ENCODE measurements at places on chromosomes 12 and 14. TPM values are rescaled to one million over a fixed set of nuclear protein-coding genes. Genes with fewer than 3 reads are reported as not detected.

DNA sequence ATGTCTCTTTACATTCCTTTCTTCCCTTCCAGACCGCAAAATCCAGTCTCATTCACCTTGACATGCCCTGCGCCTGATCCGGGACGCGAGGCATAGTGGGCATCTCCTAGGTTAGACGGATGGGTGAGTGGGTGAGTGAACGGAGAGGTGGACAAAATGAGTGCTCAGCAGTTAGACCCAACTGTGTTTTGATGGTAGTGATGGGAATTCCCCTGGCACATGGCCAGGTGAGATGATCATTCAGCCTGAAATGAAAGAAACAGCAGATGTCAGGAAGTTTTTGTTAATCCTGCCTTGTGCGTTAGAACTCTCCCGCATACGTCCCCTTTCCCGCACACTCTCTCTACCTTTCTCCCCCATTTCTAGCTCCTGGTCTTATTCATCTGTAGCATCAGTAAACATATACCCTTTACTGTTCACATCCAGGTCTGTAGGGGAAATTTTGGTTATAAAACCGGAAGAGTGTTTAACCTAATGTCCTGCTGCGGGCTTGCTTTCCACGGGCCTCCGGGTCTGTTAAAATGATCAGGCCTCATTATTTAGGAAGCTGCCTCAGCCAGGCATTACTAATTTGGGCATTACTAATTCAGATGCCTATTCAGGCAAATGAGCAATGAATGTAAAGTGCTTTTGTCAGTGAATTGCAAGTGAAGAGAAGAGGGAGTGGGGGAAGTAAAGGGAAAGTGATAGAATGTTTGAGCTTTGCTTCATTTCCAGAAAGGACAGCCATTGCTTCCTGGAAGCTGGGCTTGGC lies 172.8 kb downstream of the ETV6 start:
- H3K36me3 ChIP-seq = peaks cover 3% of the 10 kb centered on the region
- peak; percentile 5 for DNase-seq
- peaks cover 7% of the 10 kb centered on the region for H3K4me1 ChIP-seq
- no peak overlapping the region for H3K27ac ChIP-seq
- H3K27me3 ChIP-seq = no peaks in the 10 kb centered on the region

GUCY2C gene
- not detected for total RNA-seq

DNA sequence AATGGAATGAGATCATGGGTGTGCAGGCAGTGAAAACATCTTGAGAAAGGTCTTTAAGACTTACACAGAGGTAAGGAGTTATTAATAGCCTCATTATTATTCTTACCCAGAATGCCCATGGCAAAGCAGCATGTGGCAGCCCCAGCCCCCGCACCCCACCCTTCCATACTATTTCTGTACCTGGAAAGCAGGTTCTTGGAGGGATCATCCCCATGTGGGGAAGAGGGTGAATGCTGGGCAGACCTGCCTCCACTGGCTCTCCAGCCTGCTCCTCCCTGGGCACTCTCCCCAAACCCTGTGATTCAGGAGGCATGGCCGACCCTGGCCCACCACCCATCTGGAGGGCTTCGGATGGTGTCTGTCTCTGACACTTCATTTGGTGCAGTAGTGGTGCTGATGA lies 28.3 kb downstream of the NPC2 start:
- no peaks in the 10 kb centered on the region for H3K4me1 ChIP-seq
- H3K4me3 ChIP-seq = no peak overlapping the region
- no peak overlapping the region for H3K27ac ChIP-seq
- no peaks in the 10 kb centered on the region for H3K36me3 ChIP-seq
- H3K27me3 ChIP-seq = no peaks in the 10 kb centered on the region
- no peak for DNase-seq

DNA sequence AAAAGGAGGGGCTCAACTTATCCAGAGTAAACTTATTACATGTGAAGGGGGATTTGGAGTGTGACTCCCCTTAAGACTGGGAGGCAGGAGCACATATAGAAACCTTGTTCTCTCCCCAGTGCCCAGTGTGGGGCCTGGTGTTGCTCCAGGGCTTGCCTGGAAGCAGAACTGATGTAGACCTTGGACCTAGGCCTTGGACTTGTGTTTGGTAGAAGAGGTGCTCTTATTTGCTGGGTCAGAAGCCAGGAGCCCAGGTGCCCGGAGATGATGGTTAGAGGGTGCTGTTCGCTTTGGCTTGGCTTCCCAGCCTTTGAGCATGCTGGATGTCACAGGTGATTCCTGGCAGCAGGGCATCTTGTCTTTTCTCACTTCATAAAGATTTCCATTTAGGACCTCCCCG lies 110.4 kb downstream of the SMOC1 start:
- no peaks in the 10 kb centered on the region for H3K4me1 ChIP-seq
- H3K27me3 ChIP-seq = peaks cover 10% of the 10 kb centered on the region
- no peak overlapping the region for H3K4me3 ChIP-seq
- no peaks in the 10 kb centered on the region for H3K36me3 ChIP-seq

PMEL gene
- total RNA-seq = 0.69 TPM

GRCh38 chr14:70931008-70931407 lies 23.7 kb downstream of the PCNX1 start:
- H3K4me1 ChIP-seq = peaks cover 62% of the 10 kb centered on the region
- no peaks in the 10 kb centered on the region for H3K27me3 ChIP-seq
- H3K36me3 ChIP-seq = no peaks in the 10 kb centered on the region
- no peak for DNase-seq
- no peak overlapping the region for H3K27ac ChIP-seq
- no peak overlapping the region for H3K4me3 ChIP-seq

- no peak overlapping the region for H3K4me3 ChIP-seq
- DNase-seq = no peak
- H3K4me1 ChIP-seq = no peaks in the 10 kb centered on the region
Measured at GRCh38 chr14:97806891-97807290, 1009.7 kb downstream of the VRK1 start.

- DNase-seq = no peak
- H3K36me3 ChIP-seq = no peaks in the 10 kb centered on the region
- no peak overlapping the region for H3K4me3 ChIP-seq
Measured at GRCh38 chr12:262113-262512, 523 bp downstream of the SLC6A13 start.

GRCh38 chr12:100827901-100828520 lies 33.4 kb downstream of the ANO4 start:
- H3K4me1 ChIP-seq = no peaks in the 10 kb centered on the region
- no peak for DNase-seq

SMAGP gene
- 3.4 TPM for total RNA-seq

- peak; percentile 32 for DNase-seq
- no peaks in the 10 kb centered on the region for H3K36me3 ChIP-seq
- H3K4me3 ChIP-seq = no peak overlapping the region
- no peaks in the 10 kb centered on the region for H3K27me3 ChIP-seq
Measured at GRCh38 chr14:49879646-49880204, 13.2 kb upstream of the ARF6 start.

- H3K4me1 ChIP-seq = peaks cover 21% of the 10 kb centered on the region
- H3K4me3 ChIP-seq = no peak overlapping the region
- DNase-seq = no peak
- H3K36me3 ChIP-seq = no peaks in the 10 kb centered on the region
Measured at GRCh38 chr12:2687058-2687457, 107.7 kb upstream of the FKBP4 start.

REP15 gene
- total RNA-seq = not detected

GRCh38 chr14:60893911-60894310 lies 87.0 kb downstream of the TRMT5 start:
- no peaks in the 10 kb centered on the region for H3K36me3 ChIP-seq
- no peak overlapping the region for H3K4me3 ChIP-seq
- H3K4me1 ChIP-seq = no peaks in the 10 kb centered on the region
- no peaks in the 10 kb centered on the region for H3K27me3 ChIP-seq

DNA sequence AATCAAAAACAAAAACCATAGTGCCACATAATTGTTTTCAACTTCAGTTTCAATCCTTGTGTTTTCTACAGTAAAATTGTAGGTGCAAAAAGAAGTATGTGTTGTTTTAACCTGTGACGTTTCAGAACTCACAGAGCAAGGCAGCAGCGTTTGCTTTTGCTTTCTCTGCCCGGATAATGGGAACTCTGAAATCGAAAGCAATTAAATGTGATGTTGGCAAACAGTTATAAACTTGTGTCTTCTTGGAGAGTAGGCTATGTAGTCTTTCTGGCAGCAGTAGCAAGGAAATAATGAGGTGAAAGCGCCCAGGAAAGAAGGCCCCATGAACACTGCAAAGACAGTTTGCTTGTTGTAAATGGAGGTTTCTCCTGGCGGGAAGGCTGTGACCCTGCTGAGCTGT lies 39.1 kb downstream of the FNTB start:
- H3K36me3 ChIP-seq = peaks cover 22% of the 10 kb centered on the region
- H3K27me3 ChIP-seq = no peaks in the 10 kb centered on the region
- DNase-seq = no peak
- no peak overlapping the region for H3K27ac ChIP-seq
- no peaks in the 10 kb centered on the region for H3K4me1 ChIP-seq

GRCh38 chr14:20492486-20492885 lies 12.9 kb upstream of the RNASE10 start:
- H3K36me3 ChIP-seq = no peaks in the 10 kb centered on the region
- DNase-seq = no peak
- H3K4me3 ChIP-seq = no peak overlapping the region
- H3K4me1 ChIP-seq = peaks cover 18% of the 10 kb centered on the region
- peaks cover 5% of the 10 kb centered on the region for H3K27me3 ChIP-seq
- no peak overlapping the region for H3K27ac ChIP-seq

GRCh38 chr12:24751181-24751580 lies 197.7 kb downstream of the BCAT1 start:
- no peaks in the 10 kb centered on the region for H3K4me1 ChIP-seq
- DNase-seq = no peak
- H3K4me3 ChIP-seq = no peak overlapping the region
- no peaks in the 10 kb centered on the region for H3K36me3 ChIP-seq
- no peak overlapping the region for H3K27ac ChIP-seq

- no peaks in the 10 kb centered on the region for H3K4me1 ChIP-seq
- H3K4me3 ChIP-seq = no peak overlapping the region
- no peak overlapping the region for H3K27ac ChIP-seq
- DNase-seq = no peak
Measured at GRCh38 chr12:127038152-127038551, 1228.8 kb upstream of the TMEM132C start.

CAND1 gene
- 111 TPM for total RNA-seq

- H3K27me3 ChIP-seq = no peaks in the 10 kb centered on the region
- H3K27ac ChIP-seq = no peak overlapping the region
- no peaks in the 10 kb centered on the region for H3K36me3 ChIP-seq
Measured at GRCh38 chr14:68940614-68941185, 38.4 kb downstream of the ACTN1 start.

Measured in CD4-positive, CD25-positive, alpha-beta regulatory T cell (primary cell).